Type B pancreatic cell (in vitro differentiated cells): ENCODE measurements at places on chromosomes 11 and 22.

DNA sequence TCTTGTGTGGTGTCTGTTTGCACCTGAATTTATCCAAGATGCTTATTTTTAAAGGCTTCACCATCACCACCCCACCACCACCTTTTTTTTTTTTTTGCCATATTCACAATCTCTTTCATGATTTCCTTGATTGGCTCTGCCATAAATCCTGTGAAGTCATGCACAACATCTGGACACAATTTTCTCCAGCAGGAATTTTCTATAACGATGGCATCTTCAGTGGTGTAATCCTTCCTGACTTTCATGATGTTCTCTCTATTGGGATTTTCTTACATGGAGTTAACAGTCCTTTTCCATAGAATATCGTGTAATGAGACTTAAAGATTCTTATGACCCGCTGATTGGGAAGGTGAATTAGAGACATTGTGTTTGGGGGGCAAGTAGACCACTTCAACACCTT, 17.8 kb downstream of the ZFP91 start:
- peaks cover 26% of the 10 kb centered on the region for H3K4me1 ChIP-seq
- H3K4me3 ChIP-seq: no peak overlapping the region
- peaks cover 13% of the 10 kb centered on the region for H3K36me3 ChIP-seq

- peaks cover 3% of the 10 kb centered on the region for H3K27me3 ChIP-seq
- H3K4me3 ChIP-seq: no peak overlapping the region
- peaks cover 4% of the 10 kb centered on the region for H3K36me3 ChIP-seq
- H3K4me1 ChIP-seq: no peaks in the 10 kb centered on the region
- no peak overlapping the region for H3K27ac ChIP-seq
Measured at GRCh38 chr11:113697756-113698407, 8.2 kb downstream of the TMPRSS5 start.

DNA sequence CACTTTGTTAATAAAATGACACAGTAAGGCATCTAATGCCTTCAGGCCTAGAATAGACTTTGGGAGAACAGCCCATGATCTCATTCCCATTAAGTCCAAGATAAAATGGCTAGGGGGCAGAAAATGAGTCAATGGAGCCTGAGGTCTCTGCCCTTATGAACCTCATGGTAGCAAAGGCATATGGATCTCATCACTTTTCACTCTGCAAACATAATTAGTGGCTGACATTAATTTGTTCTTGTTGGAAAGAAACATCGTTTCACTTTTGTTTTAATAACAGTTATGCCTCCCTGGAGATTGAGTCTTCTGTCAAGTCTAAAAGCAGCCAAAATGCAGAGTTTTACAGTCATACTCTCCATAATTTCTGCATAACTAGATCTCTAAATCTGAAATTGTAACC, 111.8 kb upstream of the API5 start:
- H3K4me3 ChIP-seq: no peak overlapping the region
- DNase-seq: no peak
- H3K27me3 ChIP-seq: no peaks in the 10 kb centered on the region
- H3K4me1 ChIP-seq: no peaks in the 10 kb centered on the region
- no peak overlapping the region for H3K27ac ChIP-seq
- no peaks in the 10 kb centered on the region for H3K36me3 ChIP-seq

GRCh38 chr11:107408762-107409211, 48.8 kb downstream of the CWF19L2 start:
- no peak overlapping the region for H3K4me3 ChIP-seq
- no peak for DNase-seq
- H3K36me3 ChIP-seq: peaks cover 19% of the 10 kb centered on the region
- no peaks in the 10 kb centered on the region for H3K4me1 ChIP-seq
- no peak overlapping the region for H3K27ac ChIP-seq

DNA sequence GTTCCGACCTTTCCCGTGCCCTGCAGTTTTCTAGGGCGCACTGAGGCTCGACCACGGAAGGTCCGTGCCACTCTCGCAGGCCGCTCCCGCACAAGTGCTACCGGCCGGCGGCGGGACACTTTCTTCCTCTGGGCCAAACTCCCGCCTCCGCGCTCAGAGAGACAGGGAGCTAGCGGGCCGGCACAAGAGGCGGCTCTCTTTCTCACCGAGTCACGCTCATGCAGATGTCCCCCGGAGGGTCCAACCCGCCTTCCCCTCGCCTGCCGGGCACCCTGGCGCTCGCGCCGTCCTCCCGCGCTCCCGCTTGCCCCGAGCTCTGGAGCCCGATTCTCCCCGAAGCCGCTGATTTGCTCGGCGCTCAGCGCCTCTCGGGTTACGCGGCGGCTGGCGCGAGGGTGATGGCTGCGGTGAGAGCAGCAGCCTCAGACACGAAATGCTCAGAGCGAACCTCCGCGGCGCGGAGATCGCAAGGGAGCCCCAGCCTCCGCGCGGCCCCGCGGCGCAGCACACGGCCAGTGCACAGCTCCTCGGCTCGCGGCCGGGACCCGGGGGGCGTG, 1.0 kb downstream of the LMO1 start:
- peak overlapping the region; percentile 82 for H3K4me3 ChIP-seq
- DNase-seq: peak; percentile 77
- H3K4me1 ChIP-seq: peaks cover 9% of the 10 kb centered on the region
- no peak overlapping the region for H3K27ac ChIP-seq
- no peaks in the 10 kb centered on the region for H3K36me3 ChIP-seq
- H3K27me3 ChIP-seq: peaks cover 87% of the 10 kb centered on the region

DNA sequence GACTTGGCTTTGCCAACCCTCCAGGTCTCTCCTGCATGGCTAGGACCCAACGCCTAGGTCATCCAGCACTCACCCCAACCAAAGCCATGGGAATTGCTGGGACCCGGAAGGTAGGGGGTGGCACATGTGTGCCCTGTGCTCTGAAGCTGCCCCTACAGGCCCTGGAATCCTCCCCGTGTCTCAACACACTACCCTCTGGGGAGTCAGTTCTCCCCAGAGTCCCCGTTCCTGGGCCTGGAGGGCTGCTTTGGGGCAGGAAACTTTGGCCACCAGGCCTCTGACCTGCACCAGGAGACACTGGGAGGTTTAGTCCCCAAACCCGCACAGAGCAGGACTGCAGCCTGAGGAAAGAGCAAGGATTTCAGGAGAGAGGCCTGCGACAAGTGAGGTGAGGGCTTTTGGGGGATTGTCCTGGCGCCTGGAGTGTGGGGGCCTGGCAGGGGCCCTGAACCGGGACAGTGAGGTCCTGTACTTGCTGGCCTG, 495 bp upstream of the IFITM1 start:
- peaks cover 50% of the 10 kb centered on the region for H3K4me1 ChIP-seq
- no peak for DNase-seq
- H3K4me3 ChIP-seq: peak overlapping the region; percentile 92

GRCh38 chr11:60785806-60786361, 751 bp downstream of the MS4A10 start:
- H3K27ac ChIP-seq: no peak overlapping the region
- no peak overlapping the region for H3K4me3 ChIP-seq
- H3K27me3 ChIP-seq: peaks cover 5% of the 10 kb centered on the region
- H3K36me3 ChIP-seq: no peaks in the 10 kb centered on the region

- no peaks in the 10 kb centered on the region for H3K27me3 ChIP-seq
- H3K4me1 ChIP-seq: no peaks in the 10 kb centered on the region
- DNase-seq: no peak
- H3K36me3 ChIP-seq: no peaks in the 10 kb centered on the region
- no peak overlapping the region for H3K27ac ChIP-seq
- no peak overlapping the region for H3K4me3 ChIP-seq
Measured at GRCh38 chr11:79783833-79784232, 343.0 kb upstream of the TENM4 start.
